ENCODE measurements at places on chromosomes 5 and 9. TPM values are rescaled to one million over a fixed set of nuclear protein-coding genes. Genes with fewer than 3 reads are reported as not detected.

DNA sequence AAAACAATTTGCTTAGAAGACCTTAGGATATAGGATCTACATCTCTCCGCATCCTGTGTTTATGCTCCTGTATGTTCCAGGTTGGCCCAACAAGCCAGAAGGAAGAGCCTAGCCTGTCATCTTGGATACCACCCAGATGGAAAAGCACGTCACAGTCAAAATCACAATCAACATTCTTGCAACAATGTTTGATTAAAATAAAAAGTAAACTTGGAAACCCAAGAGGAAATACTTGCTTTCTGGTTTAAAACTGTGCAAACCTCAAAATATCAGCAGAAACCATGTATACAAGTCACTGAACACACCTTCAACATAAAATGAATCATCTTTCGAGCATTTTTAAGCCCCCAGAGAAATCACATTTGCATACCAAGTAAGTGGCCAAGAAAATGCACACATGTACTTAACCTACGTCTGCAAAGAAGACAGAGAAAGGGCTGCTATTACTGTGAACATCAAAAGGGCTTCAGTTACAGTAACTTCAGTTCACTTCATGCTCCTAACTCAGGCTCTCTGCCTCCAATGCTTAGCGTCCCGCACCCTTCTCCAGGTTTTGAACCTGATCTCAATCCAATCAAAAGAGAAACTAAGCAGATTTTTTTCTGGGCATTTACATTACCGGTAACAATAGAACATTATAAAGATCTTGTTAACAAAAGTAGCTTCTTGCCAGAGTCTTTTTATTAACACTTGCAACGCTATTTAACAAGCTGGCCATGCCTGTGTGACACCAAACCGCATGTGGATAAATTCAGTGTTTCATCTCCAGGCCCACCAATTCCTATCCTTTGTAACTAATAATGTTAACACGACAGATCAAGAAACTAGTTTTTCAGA lies 1.3 kb downstream of the ENC1 start:
- DNase-seq, result no peak

DNA sequence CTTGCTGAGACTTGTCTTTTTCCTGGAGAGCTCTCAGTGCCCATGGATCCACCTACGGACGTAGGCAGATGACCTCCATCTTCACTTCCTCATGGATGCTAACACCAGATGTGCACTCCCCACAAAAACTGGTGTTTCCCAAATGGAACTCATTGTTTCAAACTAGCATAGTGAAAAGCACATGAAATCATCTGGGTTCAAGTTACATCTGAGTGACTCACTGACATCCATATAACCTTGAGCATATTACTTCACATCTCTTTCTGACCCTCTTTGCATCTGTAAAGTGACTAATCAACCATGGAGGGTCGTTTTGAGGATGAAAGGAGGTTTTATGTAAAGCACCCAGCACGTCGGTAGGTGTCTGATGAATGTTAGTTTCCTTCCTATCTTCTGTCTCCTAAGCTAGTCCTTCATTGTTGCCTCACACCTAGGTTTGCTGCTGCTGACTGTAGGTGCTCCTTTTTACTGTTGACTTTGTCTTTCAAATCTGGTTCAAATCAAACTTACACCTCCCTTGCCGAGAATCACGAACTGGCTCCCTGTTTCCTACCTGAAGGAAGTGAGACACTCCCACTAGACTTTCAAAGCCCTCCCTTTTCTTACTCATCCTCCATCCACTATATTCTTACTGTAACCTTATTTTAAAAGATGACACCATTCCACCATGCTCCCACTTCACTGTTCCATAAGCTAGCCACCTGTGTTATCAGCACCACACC lies 10.3 kb downstream of the OCLN start:
- DNase-seq, result peak; percentile 46

Gene GRIA1
- not detected for total RNA-seq

Gene LCN15
- 0.29 TPM for total RNA-seq

DNA sequence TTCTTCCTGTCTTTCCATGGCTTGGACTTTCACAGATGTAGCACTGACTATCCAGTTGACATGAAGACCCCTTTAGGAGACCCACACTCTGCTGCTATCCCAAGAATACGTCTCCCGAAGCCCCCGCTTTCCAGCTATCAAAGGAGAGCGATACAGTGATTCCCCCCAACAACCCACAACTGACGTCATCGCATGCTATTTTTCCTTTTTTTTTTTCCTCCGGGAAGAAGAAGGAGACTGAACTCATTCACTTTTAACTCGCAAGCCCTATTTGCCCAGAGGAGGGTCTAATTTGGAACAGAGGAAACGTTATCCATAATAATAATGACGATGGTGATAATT lies 2.1 kb downstream of the PAPPA start:
- DNase-seq, result no peak

- no peak for DNase-seq
Measured at GRCh38 chr5:61625681-61626621, 293.9 kb downstream of the ZSWIM6 start.

DNA sequence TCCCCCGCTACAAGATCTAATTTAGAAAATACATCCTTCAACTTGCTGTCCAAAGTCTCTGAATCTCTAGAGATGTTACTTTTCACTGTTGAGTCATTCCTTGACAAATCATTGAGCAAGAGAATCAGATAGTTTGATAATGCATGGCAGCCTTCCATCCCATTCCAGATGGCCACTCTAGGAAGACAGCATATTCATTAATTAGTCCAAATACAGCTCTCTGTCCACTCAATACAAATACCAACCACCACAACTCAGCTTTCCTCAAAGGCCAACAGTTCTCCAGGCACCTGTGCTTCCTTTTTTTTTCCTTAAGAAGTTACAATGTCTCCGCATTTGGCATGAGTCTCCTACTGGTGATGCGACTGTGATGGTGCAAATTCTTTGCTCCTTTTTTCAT lies 72.3 kb downstream of the DROSHA start:
- DNase-seq, result no peak

Gene SHC3
- total RNA-seq, result 1.1 TPM

DNA sequence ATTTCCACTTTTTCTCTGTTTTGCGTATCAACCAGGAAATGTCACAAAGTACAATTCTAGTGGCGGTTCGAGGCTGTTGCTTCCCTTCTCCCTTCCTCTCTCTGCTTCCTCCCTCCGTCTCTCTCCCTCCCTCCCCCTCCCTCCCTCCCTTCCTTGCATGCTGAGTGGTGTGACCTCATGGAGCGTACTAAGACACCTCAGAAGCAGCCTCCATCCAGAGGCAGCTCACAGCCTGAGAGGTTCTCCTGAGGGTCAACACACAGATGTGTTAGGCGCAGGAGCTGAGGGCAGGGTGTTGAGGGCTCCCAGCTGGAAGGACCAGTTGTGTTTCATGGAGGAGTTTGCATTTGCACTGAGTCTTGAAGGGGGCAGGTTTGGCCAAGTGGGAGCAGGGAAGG lies 57.7 kb downstream of the COL5A1 start:
- DNase-seq, result no peak

DNA sequence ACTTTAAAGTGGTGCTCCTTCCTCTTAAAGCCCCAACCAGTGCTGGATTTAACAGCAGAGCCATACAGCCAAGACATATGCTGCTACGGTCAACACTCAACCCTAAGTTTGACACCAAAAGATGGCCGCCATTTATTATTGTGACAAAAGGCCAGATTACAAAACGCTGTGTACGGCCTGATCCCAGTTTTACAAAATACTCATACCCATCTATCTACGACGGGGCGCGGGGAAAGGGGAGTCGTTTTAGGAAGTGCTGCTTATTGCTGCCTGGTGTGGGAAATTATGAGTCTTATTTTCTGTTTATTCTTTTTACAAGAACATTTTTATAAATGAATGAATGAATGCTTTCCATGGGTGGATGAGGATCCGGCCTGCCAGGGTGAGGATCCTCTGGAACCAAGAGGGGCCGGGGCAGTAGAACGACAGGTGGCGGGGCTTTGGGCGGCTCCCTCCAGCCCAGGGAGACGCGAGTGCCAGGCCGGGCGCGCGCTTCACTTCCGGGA lies 457 bp upstream of the IDNK start:
- no peak for DNase-seq

DNA sequence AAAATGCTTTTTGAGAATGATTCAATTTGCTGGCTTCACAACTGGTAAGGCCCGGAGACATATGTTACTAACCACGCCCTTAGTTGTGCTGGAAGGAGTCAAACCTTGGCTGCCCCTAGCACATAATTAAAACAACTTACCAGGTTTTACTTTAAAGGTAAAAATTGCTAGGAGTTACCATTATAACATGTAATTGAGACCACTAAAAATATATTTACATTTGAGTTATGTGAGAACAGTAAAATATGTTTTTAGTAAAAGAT lies 435.6 kb upstream of the CDH9 start:
- DNase-seq, result no peak

Gene IL3
- not detected for total RNA-seq

DNA sequence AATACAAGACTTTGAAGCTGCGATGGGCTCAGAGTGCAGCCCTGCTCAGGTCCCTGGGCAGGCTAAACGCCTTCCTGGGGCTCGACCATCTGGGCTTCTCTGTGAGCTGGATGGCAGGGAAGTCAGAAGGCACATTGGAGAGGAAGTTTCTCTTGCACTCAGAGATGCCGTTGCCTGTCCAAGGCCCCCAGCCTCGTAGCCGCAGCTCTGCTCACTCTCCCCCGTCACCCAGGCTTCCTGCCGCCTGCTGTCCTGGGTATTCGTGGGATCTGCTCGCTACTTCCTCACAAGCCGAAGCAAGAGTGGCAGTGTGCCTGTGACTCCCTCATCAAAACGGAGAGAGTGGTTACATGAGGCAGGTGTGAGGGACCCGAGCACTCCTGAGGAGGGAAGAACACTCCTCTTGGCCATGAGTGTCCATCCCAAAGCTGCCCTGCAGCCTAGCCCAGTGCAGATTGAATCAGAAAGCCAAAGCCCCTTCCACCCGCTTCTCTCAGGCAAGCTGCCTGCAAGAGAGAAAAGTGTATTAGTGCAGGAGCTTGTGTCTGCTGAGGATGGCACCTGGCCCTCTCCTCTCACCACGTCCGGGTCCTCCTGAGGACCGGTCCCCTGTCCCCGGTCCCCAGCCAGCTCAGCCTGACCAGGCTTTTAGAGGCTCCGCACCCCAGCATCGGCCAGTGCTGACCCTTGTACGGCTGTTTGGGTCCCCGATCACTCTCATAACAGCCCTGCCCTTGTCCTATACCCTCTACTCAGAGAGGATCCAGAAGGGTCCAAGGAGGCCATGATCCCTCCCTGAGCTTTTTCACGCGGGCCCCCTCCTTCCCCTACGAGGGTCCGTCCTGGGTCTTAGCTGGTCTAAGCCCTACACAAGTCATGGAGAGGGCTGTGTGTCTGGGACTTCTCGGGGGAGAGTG lies 7.3 kb downstream of the FCN2 start:
- no peak for DNase-seq

DNA sequence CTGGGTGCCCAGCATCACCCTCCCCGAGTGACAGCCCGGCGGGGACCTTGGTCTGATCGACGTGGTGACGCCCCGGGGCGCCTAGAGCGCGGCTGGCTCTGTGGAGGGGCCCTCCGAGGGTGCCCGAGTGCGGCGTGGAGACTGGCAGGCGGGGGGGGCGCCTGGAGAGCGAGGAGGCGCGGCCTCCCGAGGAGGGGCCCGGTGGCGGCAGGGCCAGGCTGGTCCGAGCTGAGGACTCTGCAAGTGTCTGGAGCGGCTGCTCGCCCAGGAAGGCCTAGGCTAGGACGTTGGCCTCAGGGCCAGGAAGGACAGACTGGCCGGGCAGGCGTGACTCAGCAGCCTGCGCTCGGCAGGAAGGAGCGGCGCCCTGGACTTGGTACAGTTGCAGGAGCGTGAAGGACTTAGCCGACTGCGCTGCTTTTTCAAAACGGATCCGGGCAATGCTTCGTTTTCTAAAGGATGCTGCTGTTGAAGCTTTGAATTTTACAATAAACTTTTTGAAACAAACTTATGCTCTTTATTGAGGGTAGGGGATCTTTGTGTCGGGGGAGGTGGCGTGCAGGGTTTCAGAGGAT lies 1.3 kb downstream of the GADD45G start:
- peak; percentile 27 for DNase-seq

Gene DPH7
- total RNA-seq, result 22.6 TPM

DNA sequence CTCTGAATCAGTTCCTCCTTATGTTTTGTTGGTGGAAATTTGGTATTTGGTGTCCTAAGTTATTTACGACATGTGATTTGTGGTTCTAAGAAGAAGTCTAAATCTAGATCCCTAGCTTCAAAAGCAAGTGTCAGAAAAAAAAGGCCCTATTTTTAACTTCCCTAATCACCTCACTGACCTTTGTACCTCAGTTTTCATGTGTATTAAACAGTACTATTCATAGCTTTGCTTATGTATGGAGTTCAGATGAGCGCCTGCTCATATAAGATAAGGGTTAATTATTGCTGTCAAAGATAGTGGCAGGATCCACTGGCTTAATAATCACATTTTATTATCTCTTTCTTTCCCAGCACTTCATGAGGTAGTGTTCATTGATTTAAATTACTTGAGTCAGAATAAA lies 318.2 kb downstream of the PARP8 start:
- no peak for DNase-seq

- no peak for DNase-seq
Measured at GRCh38 chr5:27906481-27906880, 868.1 kb upstream of the CDH9 start.

Gene GPRIN1
- total RNA-seq, result 2.0 TPM

GRCh38 chr9:17764306-17764705 lies 185.4 kb downstream of the SH3GL2 start:
- DNase-seq, result no peak

- peak; percentile 64 for DNase-seq
Measured at GRCh38 chr5:173328844-173329490, 753 bp upstream of the STC2 start.

GRCh38 chr5:138964647-138965201 lies 89.6 kb upstream of the LRRTM2 start:
- peak; percentile 60 for DNase-seq

DNA sequence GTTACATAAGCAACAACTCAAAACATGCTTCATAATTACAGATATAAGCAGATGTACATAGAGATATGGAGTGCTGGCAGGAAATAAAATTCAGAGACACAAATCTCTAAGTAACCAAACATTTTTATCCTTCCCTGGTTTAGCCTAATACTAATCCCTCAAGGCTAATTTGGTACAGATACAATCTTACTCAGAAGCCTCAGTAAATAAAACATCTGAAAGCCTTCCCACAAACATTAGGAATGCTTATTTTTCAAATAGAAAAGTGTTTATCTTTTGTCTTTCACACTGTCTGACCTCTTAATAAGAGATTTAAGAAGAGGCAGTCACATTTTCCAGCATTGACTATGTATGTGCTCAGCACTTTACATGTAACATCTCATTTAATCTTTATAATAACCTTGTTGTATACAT lies 399.4 kb downstream of the ARRDC3 start:
- no peak for DNase-seq

Gene TMEM250
- total RNA-seq, result 13.9 TPM

Gene DND1
- total RNA-seq, result 0.17 TPM

- no peak for DNase-seq
Measured at GRCh38 chr5:1661831-1662558, 137.6 kb downstream of the MRPL36 start.

Measured in HepG2 (cell line).